Stimulated activated CD4-positive, alpha-beta T cell treated with anti-CD3 and anti-CD28 coated beads, Interleukin-1b, Interleukin-23, amount 100 ng/mL, for 1 hour (primary cell): ENCODE measurements at places on chromosomes 11 and 22.
A peak's percentile ranks its signal among the peaks of the same experiment; 100 is the strongest.

GRCh38 chr22:31940506-31940905 lies 3.8 kb upstream of the YWHAH start:
- no peak for DNase-seq

DNA sequence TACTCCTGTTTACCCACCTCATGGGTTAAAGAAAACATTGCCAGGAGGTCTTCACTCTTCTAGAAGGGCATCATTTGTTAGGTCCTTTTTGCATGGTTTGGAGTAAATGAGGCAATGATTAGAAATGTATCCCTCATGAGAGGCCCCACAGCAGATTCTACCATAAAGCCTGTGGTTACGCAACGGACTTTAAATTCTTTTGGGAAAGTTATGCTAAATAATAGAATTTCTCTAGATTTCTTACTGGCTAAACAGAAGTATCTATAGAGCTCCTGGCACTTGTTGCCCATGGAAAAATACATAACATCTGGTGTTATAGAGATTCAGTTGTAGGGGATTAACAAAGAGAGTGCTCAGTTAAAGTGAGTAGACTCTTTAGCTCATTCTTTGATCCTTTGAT lies 15.1 kb upstream of the ATXN10 start:
- no peak for DNase-seq

- peak; percentile 69 for DNase-seq
These were observed 115.4 kb downstream of the KIAA1671 start for GRCh38 chr22:25067851-25068421.

DNA sequence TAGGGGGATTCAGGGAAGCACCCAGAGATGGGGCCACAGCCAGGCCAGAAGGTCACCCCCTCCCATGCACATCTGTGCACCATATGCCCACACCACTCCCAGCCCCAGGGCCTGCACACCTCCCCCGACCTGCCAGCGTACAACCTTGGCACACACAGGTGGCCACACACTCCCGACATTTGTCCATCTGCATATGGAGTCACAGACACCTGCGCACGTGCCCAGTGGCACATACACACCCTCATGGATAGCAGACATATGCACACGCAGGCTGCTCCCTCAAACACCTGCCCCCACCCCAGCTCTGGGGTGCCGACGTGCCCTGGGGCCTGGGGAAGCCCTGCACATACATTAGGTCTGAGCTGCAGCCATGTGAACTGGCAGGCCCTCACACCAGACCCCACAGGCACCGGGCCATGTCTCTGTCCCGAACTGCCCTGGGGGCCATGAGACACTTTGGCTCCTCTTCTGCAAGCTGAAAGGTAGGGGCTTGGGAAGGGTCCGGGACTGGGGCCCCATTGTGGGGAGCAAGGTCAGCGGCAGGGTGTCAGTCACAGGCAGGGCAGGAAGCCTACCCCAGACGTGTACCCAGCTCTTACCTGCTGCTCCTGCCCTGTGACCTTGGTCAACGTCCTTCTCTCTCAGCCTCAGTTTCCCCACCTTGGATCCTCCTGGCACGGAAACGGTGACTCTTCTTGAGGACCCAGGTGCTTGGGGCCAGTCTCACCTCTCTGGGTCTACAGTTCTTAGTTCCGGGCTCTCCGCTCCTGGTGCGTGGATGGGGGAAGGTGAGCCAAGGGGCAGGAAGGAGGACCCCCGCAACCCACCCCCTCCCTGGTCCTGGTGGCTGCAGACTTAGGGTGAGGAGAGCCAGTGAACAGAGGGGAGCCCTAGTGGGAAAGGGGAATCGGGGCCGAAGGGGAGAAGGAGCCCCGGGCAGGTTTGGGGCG lies 579 bp upstream of the CABP7 start:
- DNase-seq = no peak

- no peak for DNase-seq
These were observed 38.2 kb downstream of the BRD1 start for GRCh38 chr22:49789289-49790141.

DNA sequence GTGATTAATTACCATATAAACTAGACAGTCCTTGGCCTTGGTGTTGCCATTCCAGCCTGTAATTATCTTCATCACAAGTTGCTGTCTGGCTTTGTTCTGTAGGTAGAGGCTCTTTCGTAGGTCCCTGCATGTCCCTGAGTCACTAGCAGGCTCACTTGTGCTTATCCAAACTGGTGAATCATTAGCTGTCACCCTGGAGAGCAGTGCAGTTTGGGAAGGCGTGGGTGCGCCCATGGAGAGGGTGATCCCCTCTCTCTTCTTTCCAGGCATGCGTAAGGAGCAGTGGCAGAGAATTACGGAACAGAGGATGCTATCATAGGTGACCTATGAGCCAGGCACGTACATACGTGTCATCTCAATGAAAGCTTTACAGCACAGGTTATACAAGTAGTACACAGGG lies 11.0 kb upstream of the EHF start:
- DNase-seq = no peak

DNA sequence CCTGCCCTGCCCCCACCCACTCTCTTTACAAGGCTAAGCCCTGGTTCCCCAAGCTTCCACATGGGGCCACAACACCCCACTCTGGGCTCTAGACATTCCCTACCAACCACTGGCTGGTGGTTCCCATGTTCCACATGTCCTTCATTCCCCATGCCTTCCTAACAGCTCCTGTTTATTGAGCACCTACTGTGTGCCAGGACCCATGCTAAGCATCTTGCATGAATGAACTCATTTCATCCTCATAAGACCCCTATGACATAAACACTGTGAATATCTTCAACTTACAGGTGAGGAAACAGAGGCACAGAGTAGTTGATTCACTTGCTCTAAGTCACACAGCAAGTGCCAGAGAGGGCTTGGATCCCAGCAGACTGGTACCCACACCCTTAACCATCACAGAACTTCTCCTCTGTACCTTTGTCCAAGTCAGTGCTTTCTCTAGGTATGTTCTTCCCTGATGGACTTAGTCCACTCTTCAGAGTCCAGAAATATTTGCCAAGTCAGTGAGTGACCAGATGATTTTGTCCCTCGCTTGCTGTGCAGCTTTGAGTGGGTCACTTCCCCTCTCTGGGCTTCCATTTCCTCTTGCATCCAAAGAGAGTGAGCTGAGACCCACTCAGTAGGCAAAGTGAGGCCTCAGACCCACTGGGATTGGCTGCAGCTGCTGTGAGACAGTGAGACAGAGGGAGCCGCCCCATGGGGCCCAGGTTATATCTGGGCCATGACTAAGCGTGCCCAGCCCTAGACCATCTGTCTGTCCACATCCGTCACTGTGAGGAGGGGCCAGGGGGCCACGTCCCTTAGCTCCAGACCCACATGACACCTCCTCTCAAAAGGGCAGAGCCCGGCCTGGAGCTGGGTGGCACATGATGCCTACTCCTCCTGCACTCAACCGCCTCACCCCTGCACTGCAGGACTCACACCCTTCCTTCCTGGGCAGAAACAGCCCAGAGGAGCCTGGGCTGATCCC lies 132.4 kb downstream of the MN1 start:
- no peak for DNase-seq

DNA sequence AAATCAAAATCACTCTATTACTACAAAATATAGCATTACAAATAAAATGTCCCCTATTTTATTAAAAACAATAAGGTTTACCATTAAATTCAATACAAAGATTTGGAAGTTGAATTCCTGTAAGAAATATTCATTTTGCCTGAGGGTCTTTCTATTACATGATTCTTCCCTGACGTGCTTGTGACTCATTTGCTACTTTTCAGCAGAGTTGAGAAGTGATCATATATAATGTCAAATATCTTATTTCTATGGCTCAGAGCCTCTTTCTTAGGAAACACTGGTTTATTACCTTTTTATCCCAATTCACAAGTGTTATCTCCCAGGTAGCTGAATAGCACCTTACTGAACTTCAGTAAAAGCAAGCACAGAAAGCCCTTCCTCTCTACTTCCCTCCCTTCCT lies 65.2 kb upstream of the CNTN5 start:
- DNase-seq = no peak

GRCh38 chr22:37982151-37982785 lies 2.1 kb downstream of the SOX10 start:
- DNase-seq = no peak

- DNase-seq = no peak
These were observed 17.4 kb downstream of the TTLL12 start for GRCh38 chr22:43169310-43170130.

GRCh38 chr11:102421261-102421660 lies 31.3 kb downstream of the TMEM123 start:
- no peak for DNase-seq

- DNase-seq = no peak
These were observed 7.0 kb downstream of the GAL start for GRCh38 chr11:68691402-68691784.

- DNase-seq = no peak
These were observed 15.2 kb downstream of the CD82 start for GRCh38 chr11:44580701-44581100.

GRCh38 chr22:46085828-46086576 lies 64.3 kb upstream of the PPARA start:
- DNase-seq = no peak

DNA sequence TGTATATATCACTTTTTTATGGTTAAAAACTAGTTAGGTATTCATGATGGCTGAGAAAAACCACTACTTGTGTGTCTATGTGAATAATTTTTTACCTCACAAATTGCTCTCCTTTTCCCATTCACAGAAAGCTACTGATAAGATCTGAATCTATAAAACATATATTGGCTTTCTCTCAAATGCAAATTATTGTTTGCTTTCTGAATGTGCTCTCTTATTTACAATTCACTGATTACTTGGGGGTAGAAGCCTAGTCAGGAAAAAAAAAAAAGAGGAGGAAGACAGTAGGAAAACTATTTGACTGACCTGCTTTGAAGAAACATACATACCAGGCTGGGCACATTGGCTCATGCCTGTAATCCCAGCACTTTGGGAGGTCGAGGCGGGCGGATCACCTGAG lies 20.5 kb downstream of the PGM2L1 start:
- no peak for DNase-seq

- no peak for DNase-seq
These were observed 85.2 kb downstream of the CCDC81 start for GRCh38 chr11:86459682-86460460.

- DNase-seq = no peak
These were observed 4.4 kb downstream of the PGGHG start for GRCh38 chr11:293271-293851.

DNA sequence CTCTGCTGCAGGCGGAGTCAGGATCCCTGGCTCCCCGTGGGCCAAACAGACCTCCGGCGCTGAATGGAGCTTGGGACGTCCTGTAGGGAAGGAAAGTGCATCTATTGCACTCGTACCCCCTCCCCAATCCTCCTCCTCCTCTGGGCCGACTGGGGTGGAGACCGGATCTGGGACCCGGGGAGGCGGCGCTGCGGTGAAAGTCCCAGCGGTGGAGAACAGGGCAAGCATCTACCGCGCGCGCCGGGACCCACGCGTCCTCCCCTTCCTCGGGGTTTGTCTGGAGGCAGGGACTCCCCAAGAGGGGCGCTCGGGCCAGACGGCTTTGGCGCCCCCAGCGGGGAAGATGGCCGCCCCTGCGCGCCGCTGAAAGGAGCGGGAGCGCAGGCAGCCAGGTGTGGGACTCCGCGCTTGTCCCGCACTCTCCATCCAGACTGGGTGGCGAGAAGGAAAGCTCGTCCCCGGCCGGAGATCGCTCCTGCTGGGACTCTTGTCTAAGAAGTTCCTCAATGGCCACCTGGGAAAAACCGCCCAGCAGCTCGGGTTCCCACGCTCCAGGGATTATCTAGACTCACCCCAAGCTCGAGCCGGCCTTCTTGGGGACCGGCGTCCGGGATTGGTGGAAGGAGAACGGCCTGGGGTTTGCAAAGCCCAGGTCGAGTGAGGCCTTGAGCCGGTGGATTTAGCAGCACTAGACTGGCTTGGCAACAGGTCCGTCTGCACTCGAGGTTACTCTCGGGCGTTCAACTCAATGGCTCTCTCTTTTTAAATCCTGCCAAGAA lies 718 bp downstream of the FADS2 start:
- no peak for DNase-seq

DNA sequence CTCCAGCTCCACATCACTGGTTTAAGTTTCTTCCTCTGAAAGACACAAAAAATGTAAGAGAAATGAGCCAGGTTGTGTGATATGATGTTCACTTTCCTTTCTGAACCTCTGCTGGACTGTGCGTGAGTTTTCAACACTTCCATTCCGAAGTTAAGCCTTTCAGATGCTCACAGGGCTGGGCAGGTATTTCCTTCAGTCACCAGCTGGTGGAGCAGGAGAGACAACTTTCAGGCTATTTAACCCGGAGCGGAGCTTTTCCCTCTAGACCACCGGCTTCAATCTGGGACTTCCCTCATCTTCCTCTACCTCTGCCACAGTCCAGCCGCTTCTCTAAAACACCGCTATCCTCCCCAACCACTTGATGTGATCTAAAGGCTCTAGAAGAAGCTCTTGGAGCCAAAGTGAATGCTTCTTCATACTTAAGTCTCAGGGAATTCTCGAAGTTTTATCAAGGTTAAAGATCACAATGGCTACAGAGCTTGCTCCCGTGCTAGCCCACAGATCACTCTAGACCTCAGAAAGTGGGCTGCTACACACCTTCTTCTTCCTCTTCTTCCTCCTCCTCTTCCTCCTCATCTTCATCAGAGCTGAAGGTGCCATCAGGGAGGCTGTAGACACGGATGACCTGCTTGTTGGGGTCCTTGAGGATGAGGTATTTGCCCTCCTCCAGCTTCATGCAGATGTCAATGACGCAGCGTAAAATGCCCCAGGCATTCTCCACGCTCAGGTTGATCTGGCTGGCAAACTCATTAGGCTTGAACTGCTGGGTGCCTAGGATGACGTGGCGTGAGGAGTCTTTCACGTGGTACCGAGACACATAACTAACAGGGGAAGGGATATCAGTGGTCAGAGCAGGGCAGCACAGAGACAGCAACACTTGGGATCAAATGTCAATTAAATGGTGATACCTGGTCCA lies 4.4 kb upstream of the FOXRED2 start:
- DNase-seq = no peak

GRCh38 chr11:79265756-79266322 lies 175.0 kb downstream of the TENM4 start:
- DNase-seq = no peak

DNA sequence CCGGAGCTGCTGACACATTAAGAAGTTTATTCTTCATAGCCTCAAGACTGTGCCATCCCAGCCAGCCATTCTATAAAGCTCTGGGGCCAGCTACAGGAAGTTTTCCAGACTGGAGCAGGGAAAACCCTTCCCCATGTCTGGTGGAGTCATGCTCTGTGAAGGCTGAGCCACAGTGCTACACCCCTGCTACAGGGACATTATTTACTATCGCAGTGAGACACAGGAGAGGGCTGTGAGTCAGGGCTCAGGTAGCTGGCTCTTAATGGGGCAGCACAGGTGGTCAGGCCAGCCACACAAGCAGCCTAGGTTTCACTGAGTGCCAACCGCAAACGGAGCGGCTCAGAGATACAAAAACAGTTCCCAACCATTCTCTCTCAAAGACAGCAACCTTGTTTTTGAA lies 12.1 kb downstream of the HPS4 start:
- DNase-seq = no peak

- no peak for DNase-seq
These were observed 46.0 kb downstream of the CNTN5 start for GRCh38 chr11:99066618-99067317.

DNA sequence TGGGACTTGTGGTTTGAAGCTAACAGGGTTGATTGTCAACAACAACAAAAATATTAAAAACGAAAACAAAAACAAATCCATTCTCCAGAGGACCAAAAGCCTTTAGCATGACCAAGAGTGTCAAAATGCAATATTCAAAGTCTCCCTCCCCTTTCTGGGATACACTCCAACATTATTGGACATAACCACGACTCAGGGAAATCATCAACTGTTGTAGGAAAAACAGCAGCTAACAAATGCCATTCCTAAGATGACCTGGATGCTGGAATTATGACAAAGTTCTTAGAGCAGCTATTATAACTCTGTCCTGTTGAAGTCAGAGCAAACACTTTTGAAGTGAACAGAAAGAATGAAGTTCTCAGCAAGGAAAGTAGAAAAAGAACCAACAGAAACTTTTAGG lies 143.0 kb downstream of the TMEM135 start:
- DNase-seq = no peak
